ENCODE measurements at places on chromosomes 2 and 18.

- H3K27ac ChIP-seq: no peak overlapping the region
- no peaks in the 10 kb centered on the region for H3K27me3 ChIP-seq
- peaks cover 12% of the 10 kb centered on the region for H3K4me1 ChIP-seq
- no peak for DNase-seq
- H3K36me3 ChIP-seq: peaks cover 7% of the 10 kb centered on the region
These were observed 436.7 kb downstream of the ZEB2 start for GRCh38 chr2:144083211-144083610.

- no peak overlapping the region for H3K27ac ChIP-seq
- no peaks in the 10 kb centered on the region for H3K36me3 ChIP-seq
- no peaks in the 10 kb centered on the region for H3K27me3 ChIP-seq
- no peak for DNase-seq
These were observed 39.7 kb upstream of the SEMA4C start for GRCh38 chr2:96909611-96910021.

DNA sequence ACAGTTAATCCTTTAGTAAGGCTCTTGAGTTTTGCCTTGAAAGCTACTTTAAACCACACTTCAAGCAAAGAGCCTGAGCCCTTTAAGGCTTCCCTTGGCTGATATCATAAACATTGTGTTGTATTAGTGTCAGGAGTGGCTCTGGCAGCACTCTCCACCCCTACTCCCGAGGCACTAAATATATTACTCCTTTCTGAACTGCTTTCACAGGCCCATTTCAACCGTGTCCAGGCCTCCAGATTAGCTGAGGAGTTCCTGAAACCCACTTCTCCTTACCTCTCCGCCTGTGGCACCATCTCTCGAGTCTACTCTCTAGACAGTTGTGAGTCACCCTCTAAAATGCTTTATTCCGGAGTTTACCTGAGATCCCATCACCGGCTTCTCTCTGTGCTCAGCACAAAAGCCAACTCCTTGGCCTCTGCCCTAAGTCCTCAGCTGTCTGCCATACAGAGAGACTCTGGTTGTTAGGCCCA, 14.4 kb upstream of the STON1 start:
- H3K27ac ChIP-seq: no peak overlapping the region
- no peak overlapping the region for H3K4me3 ChIP-seq
- no peaks in the 10 kb centered on the region for H3K27me3 ChIP-seq
- no peak for DNase-seq
- peaks cover under 1% of the 10 kb centered on the region for H3K4me1 ChIP-seq
- peaks cover 44% of the 10 kb centered on the region for H3K36me3 ChIP-seq

DNA sequence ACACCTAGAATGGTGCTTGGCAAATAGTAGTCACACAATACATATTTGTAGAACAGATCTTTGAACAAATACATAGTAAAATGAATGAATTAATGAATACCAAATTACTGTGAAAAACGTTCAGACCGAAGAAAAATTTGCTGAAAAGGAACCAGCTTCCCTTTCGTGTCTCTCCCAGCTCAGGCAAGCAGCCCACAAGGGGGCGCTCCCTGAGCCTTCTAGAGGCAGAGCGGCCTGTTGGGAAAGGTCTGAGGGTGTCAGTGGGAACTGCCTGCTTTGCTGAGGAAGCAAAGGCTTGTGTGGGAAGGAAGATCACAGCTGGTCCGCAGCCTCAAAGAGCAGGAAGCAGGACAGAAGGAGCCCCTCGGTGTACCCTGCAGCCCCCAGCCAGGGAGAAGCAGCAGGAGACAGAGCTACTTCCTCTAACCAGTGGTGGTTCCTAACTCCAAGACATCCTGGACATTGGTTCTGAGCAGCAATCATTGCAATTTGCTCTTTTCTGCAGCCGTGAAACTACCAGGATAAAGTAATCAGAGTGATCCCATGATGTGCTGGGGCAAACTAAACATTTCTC, 231.1 kb downstream of the ANKRD30B start:
- H3K27me3 ChIP-seq: peaks cover 6% of the 10 kb centered on the region
- H3K4me1 ChIP-seq: no peaks in the 10 kb centered on the region
- H3K4me3 ChIP-seq: no peak overlapping the region

GRCh38 chr2:60998628-60999545, 18.6 kb upstream of the PEX13 start:
- no peak overlapping the region for H3K4me3 ChIP-seq
- no peaks in the 10 kb centered on the region for H3K27me3 ChIP-seq
- no peak for DNase-seq
- no peaks in the 10 kb centered on the region for H3K4me1 ChIP-seq
- no peak overlapping the region for H3K27ac ChIP-seq

GRCh38 chr2:196399722-196400691, 228.6 kb upstream of the STK17B start:
- DNase-seq: no peak
- no peaks in the 10 kb centered on the region for H3K27me3 ChIP-seq
- H3K4me3 ChIP-seq: no peak overlapping the region
- H3K36me3 ChIP-seq: no peaks in the 10 kb centered on the region

GRCh38 chr2:154911729-154912128, 213.2 kb downstream of the KCNJ3 start:
- DNase-seq: no peak
- H3K36me3 ChIP-seq: no peaks in the 10 kb centered on the region
- no peak overlapping the region for H3K4me3 ChIP-seq

DNA sequence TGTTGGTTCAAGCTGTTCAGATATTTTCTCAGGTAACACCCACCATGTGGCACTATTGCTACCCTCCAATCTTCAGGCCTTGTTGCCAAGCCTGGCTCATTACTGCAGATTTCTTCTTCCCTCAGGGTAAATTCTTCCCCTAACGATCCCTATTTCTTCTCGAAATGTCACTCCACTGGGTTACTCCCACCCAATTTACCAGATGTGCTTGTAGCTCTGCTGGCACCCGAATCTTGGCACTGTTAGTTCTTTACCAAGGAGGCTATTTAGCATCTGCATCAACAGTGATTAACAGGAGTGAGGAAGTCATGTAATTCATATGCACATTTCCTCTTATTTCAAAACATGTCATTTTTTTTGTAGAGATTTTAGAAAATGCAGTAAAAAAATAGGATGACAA, 217.1 kb upstream of the CYRIA start:
- no peak for DNase-seq
- H3K27ac ChIP-seq: no peak overlapping the region
- H3K36me3 ChIP-seq: no peaks in the 10 kb centered on the region
- H3K27me3 ChIP-seq: no peaks in the 10 kb centered on the region

DNA sequence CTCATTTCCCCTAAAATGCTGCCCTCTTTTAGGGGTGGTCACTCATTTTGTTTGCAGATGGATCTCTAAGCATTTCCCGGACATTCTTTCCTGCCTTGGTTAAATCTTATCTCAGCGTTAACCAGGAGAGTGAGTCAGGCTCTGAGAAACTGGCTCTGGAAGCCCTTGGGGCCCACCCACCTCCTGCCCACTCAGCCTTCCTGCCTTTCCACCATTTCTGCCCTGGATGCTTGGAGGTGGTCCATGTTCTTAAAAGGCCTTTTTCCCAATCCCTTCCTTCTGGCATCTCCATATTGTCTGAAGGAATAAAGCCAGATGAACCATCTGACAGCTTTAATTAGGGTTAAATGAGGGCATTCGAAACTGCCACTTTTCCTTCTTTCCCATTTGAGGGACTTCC, 9.5 kb downstream of the HK2 start:
- peaks cover 88% of the 10 kb centered on the region for H3K4me1 ChIP-seq
- no peak for DNase-seq
- no peak overlapping the region for H3K4me3 ChIP-seq
- H3K36me3 ChIP-seq: peaks cover 10% of the 10 kb centered on the region

- H3K36me3 ChIP-seq: no peaks in the 10 kb centered on the region
- H3K27ac ChIP-seq: peak overlapping the region; percentile 96
- DNase-seq: peak; percentile 94
- no peaks in the 10 kb centered on the region for H3K27me3 ChIP-seq
These were observed 264.0 kb upstream of the CXCR4 start for GRCh38 chr2:136381722-136382633.

GRCh38 chr18:68564351-68564750, 150.6 kb downstream of the TMX3 start:
- no peak overlapping the region for H3K4me3 ChIP-seq
- no peak for DNase-seq
- no peaks in the 10 kb centered on the region for H3K4me1 ChIP-seq
- no peaks in the 10 kb centered on the region for H3K36me3 ChIP-seq
- H3K27me3 ChIP-seq: peaks cover 1% of the 10 kb centered on the region

- no peak overlapping the region for H3K4me3 ChIP-seq
- peaks cover 7% of the 10 kb centered on the region for H3K27me3 ChIP-seq
- H3K27ac ChIP-seq: no peak overlapping the region
These were observed 100.9 kb upstream of the NEUROD1 start for GRCh38 chr2:181781078-181781786.

DNA sequence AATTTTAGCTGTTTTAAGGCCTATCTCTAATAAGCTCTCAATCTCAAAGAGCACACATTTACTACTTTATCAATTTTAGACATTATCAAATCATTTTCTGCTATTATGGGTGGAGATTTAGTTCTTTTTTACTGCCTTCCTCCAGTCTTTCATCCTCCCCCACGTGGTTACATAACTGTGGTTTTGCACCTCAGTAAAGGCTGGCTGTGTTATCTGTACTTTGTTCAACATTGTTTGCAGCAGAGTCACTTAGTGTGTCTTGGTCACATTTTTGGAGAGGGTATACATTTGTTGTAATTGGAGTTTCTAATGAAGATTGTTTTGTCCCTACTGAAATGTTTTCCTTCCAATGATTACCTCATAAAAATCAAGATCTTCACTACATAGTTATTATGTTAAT, 549.6 kb upstream of the CELF4 start:
- DNase-seq: no peak
- H3K27ac ChIP-seq: no peak overlapping the region
- no peaks in the 10 kb centered on the region for H3K4me1 ChIP-seq
- H3K36me3 ChIP-seq: no peaks in the 10 kb centered on the region
- H3K4me3 ChIP-seq: no peak overlapping the region
- no peaks in the 10 kb centered on the region for H3K27me3 ChIP-seq

- no peak for DNase-seq
- H3K27ac ChIP-seq: no peak overlapping the region
- H3K36me3 ChIP-seq: peaks cover 7% of the 10 kb centered on the region
- peaks cover 28% of the 10 kb centered on the region for H3K4me1 ChIP-seq
- H3K27me3 ChIP-seq: no peaks in the 10 kb centered on the region
These were observed 19.4 kb downstream of the FAM110C start for GRCh38 chr2:26891-27290.

- DNase-seq: no peak
- no peaks in the 10 kb centered on the region for H3K4me1 ChIP-seq
- no peak overlapping the region for H3K27ac ChIP-seq
- no peaks in the 10 kb centered on the region for H3K36me3 ChIP-seq
- no peak overlapping the region for H3K4me3 ChIP-seq
These were observed 91.3 kb downstream of the MEIS1 start for GRCh38 chr2:66526180-66526579.

- DNase-seq: no peak
- no peak overlapping the region for H3K4me3 ChIP-seq
- H3K27ac ChIP-seq: no peak overlapping the region
- H3K4me1 ChIP-seq: peaks cover 14% of the 10 kb centered on the region
- peaks cover 21% of the 10 kb centered on the region for H3K36me3 ChIP-seq
- H3K27me3 ChIP-seq: no peaks in the 10 kb centered on the region
These were observed 329.3 kb downstream of the ARHGAP15 start for GRCh38 chr2:143458258-143459190.

- no peak overlapping the region for H3K27ac ChIP-seq
- peak overlapping the region; percentile 65 for H3K4me3 ChIP-seq
- H3K4me1 ChIP-seq: peaks cover 14% of the 10 kb centered on the region
- H3K36me3 ChIP-seq: no peaks in the 10 kb centered on the region
These were observed 428 bp upstream of the MAP3K20 start for GRCh38 chr2:173075056-173075780.

- H3K4me1 ChIP-seq: no peaks in the 10 kb centered on the region
- H3K36me3 ChIP-seq: no peaks in the 10 kb centered on the region
- H3K27ac ChIP-seq: no peak overlapping the region
- DNase-seq: no peak
- H3K4me3 ChIP-seq: no peak overlapping the region
These were observed 706.6 kb downstream of the CBLN2 start for GRCh38 chr18:71837547-71837946.

- no peak overlapping the region for H3K4me3 ChIP-seq
- H3K27me3 ChIP-seq: no peaks in the 10 kb centered on the region
- peaks cover 6% of the 10 kb centered on the region for H3K36me3 ChIP-seq
- peak overlapping the region; percentile 11 for H3K27ac ChIP-seq
- peak; percentile 22 for DNase-seq
- H3K4me1 ChIP-seq: peaks cover 86% of the 10 kb centered on the region
These were observed 27.2 kb downstream of the PPP3R1 start for GRCh38 chr2:68225119-68225632.

GRCh38 chr2:79901161-79901560, 388.3 kb downstream of the CTNNA2 start:
- H3K27ac ChIP-seq: no peak overlapping the region
- H3K36me3 ChIP-seq: no peaks in the 10 kb centered on the region
- no peak overlapping the region for H3K4me3 ChIP-seq
- DNase-seq: no peak
- H3K27me3 ChIP-seq: no peaks in the 10 kb centered on the region

DNA sequence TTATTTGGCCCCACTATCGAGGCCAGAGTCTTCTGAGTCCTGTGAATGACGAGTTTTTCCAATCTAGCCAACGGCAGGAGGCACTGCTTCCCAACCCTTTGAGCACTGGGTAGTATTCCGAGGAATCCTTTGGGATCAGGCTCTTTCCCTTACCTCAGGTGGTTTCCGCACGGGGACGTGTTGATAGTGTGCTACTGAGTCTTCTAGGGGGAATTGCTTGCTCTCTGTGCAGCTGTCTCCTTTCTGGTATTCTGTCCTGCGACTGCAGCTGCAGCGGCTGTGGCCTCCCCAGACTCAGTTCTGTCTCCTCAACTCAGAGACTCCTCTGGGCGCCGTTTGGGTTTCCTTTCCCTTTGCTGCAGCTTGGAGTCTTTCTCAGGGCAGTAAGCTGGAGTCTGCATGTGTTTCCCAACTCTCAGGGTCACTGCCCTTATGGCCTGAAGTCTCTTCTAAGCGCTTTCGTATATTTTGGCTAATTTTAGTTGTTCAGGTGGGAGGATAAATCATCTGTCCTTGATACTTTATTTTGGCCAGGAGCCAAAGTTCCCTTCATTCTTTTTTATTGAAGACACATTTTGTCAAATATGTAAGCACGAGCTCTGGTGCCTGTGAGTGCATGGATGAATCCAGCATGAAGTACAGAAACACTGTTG, 118.4 kb downstream of the MAP4K4 start:
- H3K4me1 ChIP-seq: peaks cover 77% of the 10 kb centered on the region
- H3K27ac ChIP-seq: no peak overlapping the region
- H3K4me3 ChIP-seq: no peak overlapping the region
- H3K27me3 ChIP-seq: no peaks in the 10 kb centered on the region
- no peak for DNase-seq

All from activated CD4-positive, alpha-beta memory T cell treated with anti-CD3 and anti-CD28 coated beads for 36 hours (primary cell).